ENCODE measurements at places on chromosomes 3 and 15.

GRCh38 chr3:43784640-43785011 lies 93.9 kb downstream of the ABHD5 start:
- no peak for DNase-seq

DNA sequence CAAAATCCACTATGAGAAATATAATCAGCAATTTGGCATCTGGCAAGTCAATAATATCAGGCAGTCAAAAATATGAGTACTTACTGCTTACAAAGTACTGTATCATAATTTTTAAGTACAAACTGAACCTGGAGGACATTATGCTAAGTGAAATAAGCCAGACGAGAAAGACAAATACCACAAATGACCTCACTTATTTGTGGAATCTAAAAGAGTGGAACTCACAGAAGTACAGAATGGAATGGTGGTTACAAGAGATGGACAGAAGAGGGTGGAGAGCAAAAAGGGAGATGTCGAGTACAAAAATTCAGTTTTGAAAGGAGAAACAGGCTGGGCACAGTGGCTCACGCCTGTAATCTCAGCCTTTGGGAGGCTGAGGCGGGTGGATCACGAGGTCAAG lies 12.4 kb downstream of the PCYT1A start:
- peak; percentile 13 for DNase-seq

- DNase-seq: no peak
These were observed 488.9 kb upstream of the RASGRP1 start for GRCh38 chr15:39053480-39053879.

- DNase-seq: no peak
These were observed 657.1 kb downstream of the GRM7 start for GRCh38 chr3:7518026-7518425.

- no peak for DNase-seq
These were observed 15.1 kb downstream of the AVEN start for GRCh38 chr15:34023907-34024306.

GRCh38 chr3:62378311-62378789 lies 5.0 kb upstream of the FEZF2 start:
- no peak for DNase-seq

GRCh38 chr15:95259513-95259912 lies 1028.2 kb downstream of the MCTP2 start:
- DNase-seq: peak; percentile 55

Measured in CD4-positive, alpha-beta T cell treated with Interleukin-10 for 1 hour (primary cell).